ENCODE measurements at places on chromosomes 7 and 10. TPM values are rescaled to one million over a fixed set of nuclear protein-coding genes. Genes with fewer than 3 reads are reported as not detected.

CCDC146 gene
- 1.1 TPM for total RNA-seq

IRF5 gene
- total RNA-seq: 0.71 TPM

FAM221A gene
- 24.9 TPM for total RNA-seq

OPN4 gene
- not detected for total RNA-seq

IFIT1B gene
- total RNA-seq: not detected
